ENCODE measurements at places on chromosomes 6 and 20. TPM values are rescaled to one million over a fixed set of nuclear protein-coding genes. Genes with fewer than 3 reads are reported as not detected.

The LRFN2 gene
- total RNA-seq, result not detected

The MOXD1 gene
- 2.2 TPM for total RNA-seq

The BPIFB1 gene
- total RNA-seq, result not detected

The ISM1 gene
- total RNA-seq, result 1.5 TPM

The POLR3F gene
- total RNA-seq, result 5.2 TPM

The SIRPB1 gene
- 0.35 TPM for total RNA-seq

The CST2 gene
- total RNA-seq, result not detected

The MRPL14 gene
- 41.0 TPM for total RNA-seq

The CEP57L1 gene
- total RNA-seq, result 6.3 TPM

The SLC4A11 gene
- 0.16 TPM for total RNA-seq

All from Right ventricle myocardium superior (tissue), 1 donor.